ENCODE measurements at places on chromosomes 5 and 9.

GRCh38 chr5:127840198-127840524, 137.0 kb downstream of the CCDC192 start:
- DNase-seq: no peak

DNA sequence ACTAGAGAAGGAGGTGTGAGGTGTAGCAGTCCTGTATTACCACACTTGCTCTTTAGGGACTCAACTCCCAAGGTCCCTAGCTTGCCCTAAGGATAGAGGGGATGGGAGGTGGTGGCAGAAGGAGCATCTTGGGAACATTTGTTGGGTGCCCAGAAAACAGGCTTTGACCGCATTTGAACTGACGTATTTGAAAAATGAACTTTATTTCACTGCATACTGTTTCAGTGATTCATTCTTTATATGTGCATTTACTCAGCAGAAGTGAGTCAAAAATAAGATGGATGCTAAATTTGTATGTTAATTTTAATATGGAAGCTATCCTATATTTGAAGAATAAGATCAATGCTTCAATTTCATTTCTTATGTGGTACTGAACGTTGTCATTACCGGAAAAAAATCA, 18.7 kb downstream of the DMRT3 start:
- DNase-seq: no peak

GRCh38 chr9:20984506-20984905, 46.9 kb downstream of the HACD4 start:
- no peak for DNase-seq

DNA sequence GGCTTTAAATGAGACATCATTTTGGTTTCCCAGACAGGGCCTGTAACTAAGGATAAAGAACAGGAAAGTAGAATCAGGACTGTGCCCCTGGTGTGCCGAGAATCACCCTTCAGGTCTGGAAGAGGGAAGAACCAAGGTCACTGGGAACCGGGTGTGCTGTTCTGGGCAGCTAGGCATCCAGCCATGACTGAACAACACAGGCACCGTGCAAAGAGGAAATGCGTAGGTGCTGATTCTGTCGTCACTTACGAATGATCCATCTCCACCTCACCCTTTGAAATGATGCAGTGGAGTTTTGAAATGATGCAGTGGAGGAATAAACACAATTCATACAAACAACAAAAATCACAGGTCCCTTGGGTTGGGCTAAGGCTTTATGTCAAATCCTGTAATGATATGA, 64.4 kb downstream of the MAP1B start:
- DNase-seq: no peak

DNA sequence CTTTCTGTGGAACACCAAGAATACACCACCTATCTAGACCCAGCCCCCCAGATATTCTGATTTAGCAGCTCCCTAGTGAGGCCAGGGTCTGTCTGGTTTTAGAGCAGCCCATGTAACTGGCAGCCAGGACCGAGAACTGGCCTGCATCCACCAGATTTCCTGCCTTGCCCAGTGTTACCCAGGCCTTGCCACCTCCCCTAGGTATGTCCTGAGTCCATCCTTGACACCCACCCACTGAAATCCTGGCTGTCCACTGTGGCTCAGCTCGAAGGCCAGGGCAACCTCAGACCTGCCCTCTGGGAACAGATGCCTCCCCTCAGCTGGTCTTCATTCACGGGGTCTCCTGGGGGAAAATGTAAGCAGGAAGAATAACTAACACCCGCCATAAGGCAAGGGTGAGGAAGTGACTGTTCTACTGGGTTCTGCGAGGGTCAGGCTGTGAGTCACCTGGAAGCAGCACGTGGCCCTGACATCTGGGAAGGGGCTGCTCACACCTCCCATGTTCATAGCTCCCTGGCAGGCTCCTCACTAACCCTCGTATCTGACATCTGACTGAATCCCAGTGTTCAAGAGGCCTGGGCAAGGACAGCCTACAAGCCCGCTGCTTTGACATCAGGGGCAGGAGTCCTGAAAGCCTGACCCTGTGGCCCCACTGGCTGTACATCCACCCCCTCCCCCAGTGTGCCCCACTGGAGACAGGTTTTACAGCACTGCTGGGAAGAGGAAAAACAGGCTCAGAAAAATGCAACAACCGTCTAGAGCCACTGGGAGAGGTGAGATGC, 72.7 kb downstream of the SEMA4D start:
- DNase-seq: no peak
